ENCODE measurements at places on chromosomes 5 and 9.

DNA sequence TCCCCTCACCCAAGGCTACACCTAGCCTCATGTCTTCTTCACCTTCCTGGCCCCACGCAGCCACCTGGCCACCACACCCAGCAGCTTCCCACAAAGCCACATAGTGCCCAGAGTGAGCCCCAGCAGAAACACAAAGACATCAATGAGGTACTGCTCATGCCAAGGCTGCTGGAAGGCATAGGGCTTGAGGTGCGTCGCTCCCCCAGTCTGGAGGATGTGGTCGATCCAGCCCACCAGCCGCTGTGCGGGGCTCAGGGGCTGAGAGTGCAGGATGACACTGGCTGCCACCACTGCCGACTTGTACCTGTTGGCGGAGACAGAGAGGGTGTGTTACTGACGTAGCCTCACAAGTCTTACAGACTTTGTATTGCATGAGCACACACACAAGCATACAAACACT is 15.8 kb upstream of the CAPSL start:
- DNase-seq: no peak

DNA sequence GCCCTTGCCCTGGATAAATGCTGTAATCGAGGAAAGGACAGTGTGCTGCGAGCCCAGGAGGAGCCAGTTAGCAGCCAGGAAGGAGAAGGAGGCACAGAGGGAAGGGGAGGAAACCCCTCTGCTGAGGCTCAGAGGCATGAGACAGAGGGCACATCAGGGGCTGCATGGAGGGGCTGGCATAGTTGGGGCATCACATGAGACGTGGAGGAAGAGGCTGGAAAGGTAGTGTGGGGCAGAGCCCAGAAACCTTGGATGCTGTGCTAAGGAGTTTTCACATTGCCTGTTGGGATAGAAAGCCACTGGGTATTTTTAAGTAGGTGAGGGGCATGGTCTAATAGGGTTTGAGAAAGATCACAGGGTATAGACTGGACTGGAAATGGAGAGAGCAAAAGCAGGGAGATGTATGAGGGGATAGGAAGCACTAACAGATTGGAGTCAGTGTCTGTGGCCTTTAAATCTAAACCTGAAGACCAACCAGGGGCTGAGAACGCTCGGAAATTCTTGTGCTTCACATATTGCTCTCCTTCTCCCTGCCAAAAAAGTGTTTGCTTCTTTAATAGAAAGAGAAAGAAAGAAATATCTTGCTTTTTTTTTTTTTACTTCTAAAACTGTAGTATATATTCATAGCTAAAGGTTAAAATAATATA is 33.0 kb upstream of the ANGPTL2 start:
- peak; percentile 10 for DNase-seq

GRCh38 chr9:2597483-2597882 is 24.1 kb upstream of the VLDLR start:
- no peak for DNase-seq

DNA sequence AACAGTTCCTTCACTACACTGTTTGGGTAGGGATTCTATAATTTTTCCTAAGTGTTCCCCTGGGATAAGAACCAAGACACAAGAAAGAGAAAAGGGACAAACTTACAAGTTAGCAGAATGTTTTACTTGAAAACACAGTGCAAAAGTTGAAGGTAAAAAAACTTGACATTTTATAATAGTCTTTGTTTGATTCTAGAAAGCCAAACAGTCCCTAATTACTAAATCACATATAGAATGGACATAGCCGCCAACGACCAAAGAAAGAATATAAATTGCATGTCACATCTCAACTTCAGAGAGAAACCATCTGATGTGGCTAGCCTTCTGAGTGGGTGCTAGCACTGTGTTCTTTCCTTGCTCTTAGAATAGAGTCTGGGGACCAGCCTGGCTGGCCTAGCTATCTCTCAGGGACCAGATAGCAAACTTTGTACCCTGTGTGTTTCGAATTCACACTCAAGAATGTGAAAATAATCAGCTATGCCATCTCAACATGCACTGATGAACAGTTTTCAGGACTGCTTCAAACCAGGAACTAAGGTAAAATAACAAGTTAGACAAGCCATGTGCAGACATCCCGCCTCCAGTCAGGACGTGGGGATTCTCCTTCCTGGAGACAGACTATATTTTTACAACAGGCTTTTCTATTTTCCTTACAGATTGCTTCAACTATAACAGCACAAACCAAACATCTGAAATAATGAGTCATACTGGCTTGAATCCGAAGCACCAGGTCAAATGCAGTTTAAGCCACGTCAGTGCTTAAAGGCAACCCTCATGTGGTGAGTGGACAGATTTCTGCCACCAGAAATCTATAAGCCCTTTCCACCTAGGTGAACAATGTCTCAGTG is 53.7 kb downstream of the LHFPL2 start:
- DNase-seq: no peak

DNA sequence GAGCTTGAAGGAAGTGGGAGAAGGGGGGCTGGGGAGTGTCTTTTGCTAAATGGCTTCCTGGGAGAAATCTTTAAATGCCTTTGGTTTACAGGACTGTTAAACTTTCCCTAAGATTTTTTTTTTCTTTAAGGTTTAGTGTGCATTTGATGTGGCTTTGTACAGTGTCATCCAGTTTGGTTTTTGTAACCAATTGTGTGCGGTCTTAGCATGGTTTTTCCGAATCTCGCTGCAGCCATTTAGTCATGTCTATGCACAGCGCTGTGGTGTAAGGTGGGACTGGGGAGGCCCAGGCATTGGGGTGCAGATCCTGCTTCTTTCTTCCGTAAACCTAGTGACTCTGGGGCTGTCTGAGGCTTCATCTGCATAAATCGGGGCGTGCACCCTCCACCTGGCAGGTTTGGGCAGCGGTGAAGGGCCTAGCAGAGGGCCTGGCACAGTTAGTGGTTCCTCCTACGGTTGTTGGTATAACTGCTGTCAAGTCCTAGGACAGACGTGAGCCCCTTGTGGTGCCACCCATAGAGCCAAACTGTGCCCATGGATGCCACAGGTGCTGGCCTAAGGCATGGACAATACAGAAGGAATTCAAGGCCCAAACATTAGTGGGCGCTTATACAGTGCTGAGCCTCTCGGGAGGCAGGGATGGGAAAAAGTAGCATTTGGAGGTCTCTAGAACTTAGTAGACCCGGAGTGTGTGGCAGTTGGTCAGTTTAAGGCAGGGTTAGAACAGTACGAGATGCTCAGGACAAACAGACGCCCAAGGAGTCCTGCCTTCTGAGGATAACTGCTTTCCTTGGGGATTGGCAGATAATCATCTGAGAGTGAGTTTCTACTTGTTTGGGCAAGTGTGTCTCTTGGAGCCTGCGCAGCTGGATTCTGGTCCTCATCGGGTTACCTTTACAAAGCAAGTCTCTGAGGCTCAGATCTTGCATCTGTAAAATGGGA is 1.5 kb downstream of the PRRC2B start:
- peak; percentile 81 for DNase-seq

DNA sequence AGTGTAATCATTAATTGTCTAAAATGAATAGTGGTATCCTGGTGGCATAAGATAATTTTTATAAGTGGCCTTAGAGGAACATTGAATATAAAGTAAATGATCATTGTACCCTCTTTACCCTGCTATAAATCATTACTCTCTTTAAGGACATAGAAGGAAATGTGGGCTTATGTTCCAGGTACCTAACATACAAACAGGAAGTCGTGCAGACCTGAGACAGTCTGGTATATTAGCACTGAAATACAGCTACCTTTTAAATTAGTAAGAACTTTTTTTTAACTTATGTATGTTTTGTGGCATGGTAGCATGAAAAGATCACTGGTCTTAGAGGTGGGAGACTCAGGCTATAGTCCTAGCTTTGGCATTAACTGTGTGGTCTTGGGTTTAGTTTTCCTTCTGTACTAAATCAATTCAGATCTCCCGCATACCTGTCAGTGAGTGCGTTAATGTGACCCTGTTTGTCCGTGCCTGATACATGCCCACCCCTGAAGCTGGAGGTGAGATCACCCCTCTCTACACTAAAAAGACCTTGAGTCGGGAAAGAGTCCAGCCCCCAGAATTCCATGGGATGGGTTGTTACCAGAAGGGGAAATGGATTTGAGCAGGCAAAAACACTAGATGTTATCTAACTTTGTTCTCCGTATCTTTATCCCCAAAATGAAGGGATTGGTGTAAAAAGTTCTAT is 59.4 kb upstream of the ERBIN start:
- no peak for DNase-seq

DNA sequence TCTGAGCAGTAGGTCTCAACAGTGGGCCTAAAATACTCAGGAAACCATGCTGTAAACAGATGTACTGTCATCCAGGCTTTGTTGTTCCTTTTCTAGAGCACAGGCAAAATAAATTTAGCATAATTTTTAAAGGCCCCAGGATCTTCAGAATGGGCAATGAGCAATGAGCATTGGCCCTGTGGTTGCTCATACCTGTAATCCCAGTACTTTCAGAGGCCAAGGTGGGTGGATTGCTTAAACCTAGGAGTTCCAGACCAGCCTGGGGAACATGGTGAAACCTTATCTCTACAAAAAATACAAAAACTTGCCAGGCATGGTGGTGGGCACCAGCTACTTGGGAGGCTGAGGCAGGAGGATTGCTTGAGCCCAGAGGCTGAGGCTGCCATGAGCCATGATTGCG is 13.5 kb upstream of the PCBD2 start:
- no peak for DNase-seq

- DNase-seq: no peak
Measured at GRCh38 chr5:6900247-6901227, 187.3 kb downstream of the TENT4A start.

DNA sequence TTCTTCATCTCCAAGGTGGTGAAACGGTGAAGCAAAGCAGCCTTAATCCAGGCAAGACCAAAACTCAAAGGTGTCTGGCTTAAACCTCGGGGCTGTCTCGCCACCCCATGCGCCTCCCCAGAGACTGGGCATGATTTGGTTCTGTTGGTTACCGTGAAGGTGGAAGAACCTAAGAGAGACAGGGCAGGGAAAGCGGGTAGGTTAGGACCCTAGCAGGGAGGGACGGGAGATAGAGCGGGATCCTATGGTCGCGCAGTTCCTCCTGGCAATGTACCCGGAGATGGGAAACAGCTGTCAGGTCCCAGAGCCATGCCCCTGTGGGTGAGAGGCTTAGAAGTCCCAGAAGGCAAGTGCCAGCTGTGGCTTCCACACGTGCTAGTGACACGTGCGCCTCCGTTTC is 418.3 kb upstream of the IRX1 start:
- no peak for DNase-seq

DNA sequence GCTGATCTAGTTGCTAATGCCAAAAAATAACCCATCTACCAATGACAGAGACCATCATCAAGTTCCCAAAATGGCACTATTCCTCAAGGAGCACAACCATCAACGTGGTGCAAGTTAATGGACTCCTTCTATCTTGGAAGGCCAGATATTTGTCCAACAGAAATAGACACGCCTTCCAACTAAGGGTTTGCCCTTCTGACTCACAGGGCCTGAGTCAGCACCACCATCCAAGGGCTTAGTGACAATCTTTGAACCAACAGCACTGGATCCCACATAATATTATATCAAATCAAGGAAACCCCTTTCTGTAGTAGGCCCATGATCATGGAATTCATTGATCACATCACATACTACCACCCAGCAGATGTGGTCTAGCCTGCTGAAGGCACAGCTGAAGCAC is 84.3 kb downstream of the MED27 start:
- DNase-seq: no peak

DNA sequence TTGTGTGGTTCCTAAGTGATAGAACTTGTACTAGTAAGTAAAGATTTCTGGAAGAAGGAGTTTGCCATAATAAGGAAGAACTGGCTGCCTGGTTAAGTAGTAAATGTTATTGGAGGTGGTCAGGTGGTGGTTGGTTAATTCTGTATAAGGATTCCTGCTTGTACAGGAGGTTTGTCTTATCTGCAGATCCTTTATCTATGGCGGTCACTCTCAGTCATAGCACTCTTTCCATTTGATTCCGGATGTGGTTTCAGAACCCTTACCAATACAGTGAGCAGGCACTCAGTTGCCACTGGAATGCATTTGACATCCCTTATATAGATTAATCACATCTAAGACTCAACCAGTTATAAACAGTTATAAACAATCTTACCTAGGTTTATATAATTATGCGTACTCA is 50.3 kb downstream of the RAD50 start:
- no peak for DNase-seq

DNA sequence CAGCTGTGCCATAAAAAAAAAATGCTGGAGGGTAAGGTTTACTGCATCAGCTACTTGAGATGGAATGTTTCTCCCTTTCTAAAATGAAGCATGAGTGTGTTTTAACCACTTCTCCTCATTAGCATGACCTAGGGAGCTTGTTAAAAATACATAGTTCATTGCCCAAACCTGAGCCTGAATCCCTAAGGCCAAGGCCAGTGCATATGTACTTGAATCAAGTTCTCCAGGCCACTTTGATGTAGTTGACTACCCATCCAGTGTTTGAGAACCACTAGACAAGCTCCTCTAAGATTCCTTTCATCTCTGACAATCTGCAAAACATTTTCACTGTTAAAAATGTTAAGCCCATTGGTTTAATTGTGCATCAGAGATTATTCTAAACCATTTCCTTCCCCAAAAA is 6.7 kb downstream of the TIMD4 start:
- no peak for DNase-seq

DNA sequence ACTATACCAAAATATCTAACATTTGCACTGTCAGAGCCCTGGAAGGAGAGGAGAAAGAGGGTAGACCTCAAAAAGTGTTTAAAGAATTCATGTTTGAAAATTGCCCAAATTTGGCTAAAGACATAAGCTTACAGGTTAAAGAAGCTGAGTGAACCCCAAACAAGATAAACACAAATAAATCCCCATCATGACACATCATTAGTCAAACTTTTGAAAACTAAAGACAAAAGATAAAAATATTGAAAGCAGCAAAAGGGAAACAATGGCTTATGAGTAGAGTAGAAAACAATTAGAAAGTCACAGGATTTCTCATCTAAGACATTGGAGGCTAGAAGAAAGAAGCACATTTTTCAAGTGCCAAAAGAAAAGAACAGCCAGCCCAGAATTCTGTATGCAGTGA is 6.1 kb upstream of the UBLCP1 start:
- DNase-seq: no peak

DNA sequence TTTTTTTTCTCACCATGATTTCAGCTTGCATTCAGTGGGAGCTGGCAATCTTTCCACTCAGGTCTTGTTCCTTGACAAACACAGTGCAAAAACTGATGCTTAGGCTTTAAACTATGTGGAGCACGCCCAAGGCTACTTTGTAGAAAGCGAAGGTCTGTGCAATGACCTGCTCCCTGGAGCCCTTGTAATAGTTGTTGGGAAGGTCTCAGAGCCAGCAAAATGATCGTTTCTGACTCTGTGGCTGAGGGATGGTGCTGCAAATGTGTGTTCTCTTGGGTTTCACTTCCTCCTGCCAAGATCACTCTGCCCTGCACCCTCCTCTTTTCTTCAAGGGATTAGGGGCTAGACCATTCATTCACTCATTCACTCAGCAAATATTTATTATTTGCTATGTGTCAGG is 249.7 kb upstream of the MAP3K1 start:
- DNase-seq: peak; percentile 56

GRCh38 chr5:170427672-170428236 is 38.6 kb upstream of the KCNMB1 start:
- DNase-seq: no peak

- no peak for DNase-seq
Measured at GRCh38 chr9:37640246-37640645, 10.5 kb upstream of the FRMPD1 start.

- DNase-seq: no peak
Measured at GRCh38 chr5:180070756-180071530, 616 bp downstream of the RNF130 start.

- no peak for DNase-seq
Measured at GRCh38 chr9:23783509-23783908, 42.5 kb downstream of the ELAVL2 start.

- no peak for DNase-seq
Measured at GRCh38 chr5:87195104-87195591, 72.5 kb upstream of the RASA1 start.

All from CD4-positive, alpha-beta T cell treated with Interleukin-15 for 1 hour (primary cell).